ENCODE measurements at places on chromosomes 13 and 19.

GRCh38 chr19:49359851-49360820 is 2.1 kb downstream of the TEAD2 start:
- DNase-seq, result no peak

DNA sequence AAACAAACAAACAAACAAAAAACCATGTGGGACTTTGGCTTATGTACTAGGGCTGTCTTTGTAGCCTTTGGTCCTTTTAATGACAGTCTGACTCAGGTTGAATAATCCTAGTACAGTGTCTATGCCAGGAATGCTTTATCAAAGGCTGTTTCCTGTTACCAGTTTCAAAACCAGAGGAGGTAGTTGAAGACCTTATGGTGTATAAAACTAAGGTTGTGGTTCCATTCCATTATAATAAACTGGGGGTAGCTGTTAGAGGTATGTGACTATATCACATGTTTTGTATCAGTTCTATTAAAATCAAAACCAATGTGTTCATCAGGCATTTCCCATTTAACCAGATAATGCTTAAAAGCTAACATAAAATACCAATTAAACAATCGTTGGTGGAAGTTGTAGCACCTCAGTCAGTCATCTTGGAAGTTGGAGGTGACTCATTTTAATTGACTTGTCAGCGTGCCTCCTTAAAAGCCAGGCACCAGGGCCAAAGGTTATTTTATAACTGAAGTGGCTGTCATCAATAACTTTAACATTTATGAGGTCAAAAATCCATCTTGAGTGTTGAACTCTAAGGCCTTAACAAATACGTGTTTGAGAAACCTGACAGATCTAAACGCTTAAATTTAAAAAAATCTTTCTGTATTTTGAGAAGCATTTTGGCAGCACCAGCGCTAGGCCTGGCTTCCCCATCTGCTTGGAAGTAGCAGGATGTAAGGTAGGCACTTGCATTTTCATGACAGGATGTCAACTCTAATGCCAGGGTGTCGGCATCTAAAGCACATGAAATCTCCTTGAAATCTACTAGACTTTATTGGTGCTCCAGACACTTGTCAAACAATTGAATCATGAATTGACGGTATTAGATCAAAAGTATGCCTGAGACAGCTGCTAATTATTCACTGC is 162.5 kb downstream of the LMO7 start:
- DNase-seq, result no peak

DNA sequence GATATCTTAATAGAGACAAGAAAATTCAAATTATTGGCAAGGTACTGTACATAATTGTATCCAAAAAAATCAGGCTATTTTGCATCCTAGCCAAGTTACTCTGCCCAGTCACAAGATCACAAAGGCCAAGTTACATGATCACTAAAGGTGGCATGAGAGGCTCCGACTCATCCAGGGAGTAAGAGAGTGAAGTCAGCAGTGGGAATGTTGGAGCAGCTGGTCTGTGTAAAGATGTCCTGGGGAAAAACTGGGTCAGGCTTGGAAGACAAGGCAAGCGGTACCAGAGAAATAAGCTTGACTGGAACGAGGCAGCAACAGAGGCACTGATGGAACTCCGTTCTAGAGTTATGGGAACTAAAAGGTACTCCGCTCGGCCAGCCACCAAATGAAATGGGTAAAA is 50.2 kb upstream of the PSG2 start:
- DNase-seq, result no peak

DNA sequence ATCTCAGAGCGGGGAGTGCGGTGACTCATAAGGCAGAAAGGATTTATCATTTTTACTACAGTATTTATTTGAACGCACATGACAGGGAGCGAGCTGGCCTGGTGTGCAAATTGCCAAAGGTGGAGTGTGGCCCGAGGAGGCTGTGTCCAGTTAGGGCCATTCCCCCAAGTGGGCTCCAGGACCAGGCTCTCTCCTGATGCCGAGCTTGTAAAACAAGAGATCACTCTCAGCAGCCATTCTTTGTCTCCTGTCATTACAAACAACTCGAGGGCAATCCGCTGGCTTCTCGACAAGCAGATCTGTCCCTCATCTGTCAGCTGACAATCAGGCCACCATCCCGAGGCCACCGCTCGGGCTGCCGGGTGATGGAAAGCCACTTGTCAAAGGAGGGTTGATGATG is 418.9 kb downstream of the ZNF536 start:
- peak; percentile 38 for DNase-seq

DNA sequence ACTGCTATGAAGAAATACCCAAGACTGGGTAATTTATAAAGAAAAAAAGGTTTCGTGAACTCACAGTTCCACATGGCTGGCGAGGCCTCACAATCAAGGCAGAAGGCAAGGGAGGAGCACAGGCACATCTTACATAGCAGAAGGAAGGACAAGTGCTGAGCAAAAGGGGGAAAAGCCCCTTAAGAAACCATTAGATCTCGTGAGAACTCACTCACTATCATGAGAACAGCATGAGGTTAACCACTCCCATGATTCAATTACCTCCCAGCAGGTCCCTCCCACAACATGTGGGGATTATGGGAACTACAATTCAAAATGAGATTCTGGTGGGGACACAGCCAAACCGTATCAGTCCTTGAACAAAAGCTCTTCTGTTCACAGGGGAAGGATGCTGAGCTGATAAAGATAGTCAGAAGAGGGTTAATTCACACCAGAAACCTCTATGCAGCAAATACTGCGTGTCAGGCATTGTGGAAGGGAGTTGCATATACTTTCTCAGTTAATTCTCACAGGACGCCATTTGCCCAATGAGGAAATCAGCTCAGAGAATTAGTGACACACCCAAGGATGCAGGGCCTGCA is 246.2 kb downstream of the FOXO1 start:
- DNase-seq, result no peak

- no peak for DNase-seq
These were observed 13.2 kb downstream of the GTF2F2 start for GRCh38 chr13:45133396-45134118.

- no peak for DNase-seq
These were observed 42.2 kb upstream of the CEACAM21 start for GRCh38 chr19:41533671-41534215.

DNA sequence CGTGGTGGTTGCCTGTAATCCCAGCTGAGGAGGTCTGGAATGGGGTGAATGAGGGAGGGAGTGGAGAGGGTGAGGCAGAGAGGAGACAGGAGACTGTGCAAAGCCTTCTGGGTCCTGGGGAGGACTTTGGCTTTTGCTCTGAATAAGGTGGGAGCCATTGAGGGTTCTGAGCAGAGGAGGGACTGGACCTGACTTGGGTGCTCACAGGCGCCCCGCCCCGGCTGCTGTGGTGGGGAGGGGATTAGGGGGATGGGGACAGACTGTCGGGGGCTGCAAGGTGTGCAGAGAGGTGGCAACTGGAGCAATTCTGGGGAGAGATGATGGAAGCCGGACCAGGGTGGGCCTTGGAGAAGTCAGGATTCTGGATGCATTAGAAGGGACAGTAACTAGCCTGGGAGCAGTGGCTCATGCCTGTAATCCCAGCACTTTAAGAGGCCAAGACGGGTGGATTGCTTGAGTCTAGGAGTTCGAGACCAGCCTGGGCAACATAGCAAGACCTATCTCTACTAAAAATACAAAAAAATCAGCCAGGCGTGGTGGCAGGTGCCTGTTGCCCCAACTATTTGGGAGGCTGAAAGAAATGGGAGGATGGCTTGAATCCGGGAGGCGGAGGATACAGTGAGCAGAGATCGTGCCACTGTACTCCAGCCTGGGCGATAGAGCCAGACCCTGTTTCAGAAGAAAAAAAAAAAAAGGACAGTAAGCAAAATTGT is 16.1 kb upstream of the NANOS3 start:
- DNase-seq, result no peak

- peak; percentile 95 for DNase-seq
These were observed 480 bp upstream of the KLF16 start for GRCh38 chr19:1863638-1864479.

- DNase-seq, result no peak
These were observed 71.4 kb downstream of the ALOX5AP start for GRCh38 chr13:30806784-30807183.

DNA sequence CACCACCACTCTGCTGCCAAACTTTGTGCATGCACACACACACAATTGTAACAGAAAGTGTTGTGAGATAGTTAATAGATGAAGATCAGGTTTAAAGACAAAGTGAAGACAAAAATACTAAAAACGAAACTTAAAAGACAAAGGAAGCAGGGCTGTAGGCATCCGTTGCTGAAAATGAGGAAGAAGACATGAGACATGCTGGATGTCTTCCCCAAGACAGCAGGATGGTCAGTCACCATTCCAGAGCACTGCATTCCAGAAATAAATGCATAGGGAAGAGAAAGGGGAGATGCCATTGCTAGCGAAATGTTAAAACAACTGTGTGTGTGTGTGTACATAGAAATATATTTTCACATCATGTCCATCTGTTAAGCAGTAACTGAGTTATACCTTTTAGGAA is 520.1 kb downstream of the SUCLA2 start:
- no peak for DNase-seq

DNA sequence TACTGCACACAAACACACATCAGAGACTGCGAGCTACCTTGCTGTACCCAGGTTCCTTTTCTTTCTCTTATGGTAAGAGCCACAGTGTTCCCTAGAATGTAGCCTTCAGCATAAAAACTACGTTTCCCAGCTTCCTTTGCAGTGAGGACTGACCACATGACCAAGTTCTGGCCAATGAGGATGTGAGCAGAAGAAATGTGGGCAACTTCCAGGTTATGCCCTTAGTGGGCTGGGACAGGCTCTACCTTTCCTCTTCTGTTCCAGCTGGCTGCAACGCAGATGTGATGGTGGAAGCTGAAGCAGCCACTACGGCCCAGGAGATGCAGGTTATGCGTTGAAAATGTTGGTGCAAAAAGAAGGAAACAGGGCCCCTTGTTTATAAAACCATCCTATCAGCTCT is 27.5 kb downstream of the VRK3 start:
- DNase-seq, result peak; percentile 58

GRCh38 chr19:43594710-43595604 is 977 bp downstream of the IRGQ start:
- DNase-seq, result peak; percentile 87

GRCh38 chr13:43232873-43233265 is 209.5 kb downstream of the DNAJC15 start:
- DNase-seq, result no peak

GRCh38 chr19:17075864-17076542 is 426 bp downstream of the MYO9B start:
- DNase-seq, result peak; percentile 67

- DNase-seq, result no peak
These were observed 40.1 kb downstream of the FAM216B start for GRCh38 chr13:42821437-42821836.

DNA sequence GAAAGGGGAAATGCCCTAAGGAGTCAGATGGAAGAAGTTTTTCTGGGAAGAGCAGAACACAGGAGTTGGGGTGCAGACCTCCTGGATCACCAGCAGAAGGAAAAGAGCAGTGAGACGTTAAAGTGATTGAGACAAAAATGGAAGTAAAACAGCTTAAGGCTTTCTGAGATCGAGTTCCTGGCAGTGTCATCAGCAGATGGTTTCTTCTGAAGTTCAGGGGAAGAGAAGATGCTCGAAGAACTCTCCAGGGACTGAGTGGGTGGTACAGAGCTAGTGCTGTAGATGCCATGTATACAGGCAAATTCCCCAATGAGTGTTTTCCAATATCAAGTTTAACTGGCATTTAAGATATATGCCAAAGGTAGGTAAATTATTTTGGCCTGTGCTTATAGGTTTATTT is 272.2 kb upstream of the KLF12 start:
- DNase-seq, result no peak

- no peak for DNase-seq
These were observed 12.7 kb downstream of the SGTA start for GRCh38 chr19:2770055-2771013.

GRCh38 chr19:45455707-45456499 is 11.9 kb upstream of the FOSB start:
- peak; percentile 100 for DNase-seq

- DNase-seq, result no peak
These were observed 10.0 kb downstream of the KDELR1 start for GRCh38 chr19:48381178-48381950.

DNA sequence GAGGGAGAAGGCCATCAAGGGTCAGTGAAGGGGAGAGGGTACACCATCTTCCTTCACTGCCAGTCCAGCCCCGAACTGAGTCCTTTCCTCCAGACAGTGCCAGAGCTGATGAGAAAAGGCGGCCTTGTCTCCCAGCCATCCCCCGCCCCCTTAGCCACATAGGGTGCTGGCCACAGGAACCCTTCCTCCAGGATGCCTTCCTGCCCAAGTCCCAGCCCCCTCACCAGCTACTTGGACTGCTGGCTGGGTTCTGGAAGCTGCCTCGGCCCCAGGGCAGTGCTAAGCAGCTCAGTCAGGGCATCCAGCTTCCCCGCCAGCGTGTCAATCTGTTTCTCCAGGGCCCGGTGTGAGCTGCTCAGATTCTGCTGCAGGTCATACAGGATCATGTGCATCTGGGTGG is 12.6 kb upstream of the SMG9 start:
- peak; percentile 75 for DNase-seq

DNA sequence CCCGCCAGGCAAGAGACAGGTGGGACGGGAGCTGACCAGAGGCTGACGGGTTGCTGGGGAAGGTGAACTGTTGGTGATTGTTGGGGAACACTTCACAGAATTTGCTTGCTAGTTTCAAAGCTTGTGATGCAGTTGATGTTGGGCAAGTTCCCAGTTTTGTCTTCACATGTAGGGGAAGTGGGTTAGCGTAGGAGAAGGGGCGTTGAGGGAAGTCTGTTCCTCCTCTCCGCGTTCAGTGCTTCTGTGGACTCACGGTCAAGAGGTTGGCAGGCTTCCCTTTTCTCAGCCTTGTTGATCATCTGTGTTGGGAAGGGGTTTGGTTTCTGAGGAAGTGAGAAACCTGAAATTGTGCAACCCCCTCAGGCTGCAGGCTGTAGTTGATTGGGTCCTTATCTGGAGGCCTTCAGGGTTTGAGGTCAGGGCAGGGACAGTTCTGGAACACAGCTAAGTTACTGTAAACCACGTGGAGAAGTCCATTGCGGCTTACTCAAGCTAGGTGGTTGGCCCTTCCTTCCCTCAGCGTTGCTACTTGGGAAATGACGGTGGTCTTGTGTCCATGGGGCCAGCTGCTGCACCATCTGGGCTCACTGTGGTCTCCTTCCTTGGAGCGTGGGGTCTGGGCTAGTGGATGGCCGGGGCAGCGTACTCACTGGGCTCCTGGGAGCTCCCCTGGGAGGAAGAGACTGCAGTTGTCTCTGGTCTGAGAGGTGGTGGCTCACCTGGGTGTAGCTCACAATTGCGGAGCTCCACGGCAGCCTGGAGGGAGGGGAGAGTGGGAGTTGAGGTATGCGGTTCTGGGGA is 7.5 kb downstream of the RPS9 start:
- no peak for DNase-seq

Measured in islet precursor cell (in vitro differentiated cells).